ENCODE measurements at places on chromosomes 3 and 15. TPM values are rescaled to one million over a fixed set of nuclear protein-coding genes. Genes with fewer than 3 reads are reported as not detected.

DNA sequence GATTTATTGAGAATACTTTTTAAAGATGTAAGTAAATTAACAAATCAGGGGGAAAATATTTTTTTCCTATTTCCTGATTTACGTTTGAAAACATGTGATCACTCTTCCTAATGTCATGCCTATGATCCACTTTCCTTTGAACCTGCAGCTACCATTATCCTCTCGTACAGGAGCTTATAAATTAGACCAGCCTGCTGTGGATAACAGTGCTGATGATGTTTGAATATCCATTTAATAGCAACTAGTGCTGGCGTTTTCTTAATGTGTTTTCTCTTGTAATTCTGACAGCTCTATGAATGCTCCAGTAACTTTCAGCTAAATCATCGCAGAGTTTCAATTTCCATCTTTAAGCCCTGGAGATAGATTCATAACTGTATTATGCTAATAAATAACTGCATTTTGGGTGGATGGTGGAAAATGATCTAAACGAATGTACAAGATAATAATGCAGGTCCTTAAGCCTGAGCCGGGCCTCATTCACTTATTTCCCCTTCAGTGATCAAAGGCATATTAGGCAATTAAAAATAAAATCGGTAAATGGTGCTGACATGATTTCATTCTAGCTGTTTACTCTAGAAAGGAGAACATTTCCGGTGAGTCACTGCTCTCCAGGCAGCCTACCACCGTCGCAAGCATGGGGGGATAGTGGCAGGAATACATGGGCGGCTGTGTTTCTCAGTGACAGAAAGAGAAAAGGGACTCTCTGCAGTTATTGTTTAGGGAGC, 58.5 kb upstream of the SLC24A5 start:
- DNase-seq, result peak; percentile 40
- no peak overlapping the region for H3K27ac ChIP-seq
- peaks cover 8% of the 10 kb centered on the region for H3K4me1 ChIP-seq

DNA sequence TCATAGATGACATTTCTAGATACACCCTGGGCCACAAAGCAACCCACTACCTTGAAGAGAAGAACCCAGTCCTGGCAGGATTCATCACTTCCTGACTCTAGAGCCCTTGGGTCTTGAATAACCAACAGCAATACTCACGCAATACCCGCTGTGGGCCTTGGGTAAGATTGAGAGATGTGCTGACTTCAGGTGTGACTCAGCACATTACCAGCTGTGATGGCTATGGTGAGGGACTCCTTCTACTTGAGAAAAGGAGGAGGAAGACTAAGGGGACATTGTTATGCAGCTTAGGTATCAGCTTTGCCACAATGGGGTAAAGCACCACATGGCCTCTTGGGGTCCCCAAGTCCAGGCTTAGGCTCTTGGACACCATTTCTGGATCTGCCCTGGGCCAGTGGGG, 14.9 kb downstream of the C3orf33 start:
- no peaks in the 10 kb centered on the region for H3K4me1 ChIP-seq
- peak; percentile 50 for DNase-seq
- no peak overlapping the region for H3K4me3 ChIP-seq
- H3K27me3 ChIP-seq, result no peaks in the 10 kb centered on the region
- H3K36me3 ChIP-seq, result no peaks in the 10 kb centered on the region

- H3K27me3 ChIP-seq, result no peaks in the 10 kb centered on the region
- no peak for DNase-seq
- no peak overlapping the region for H3K27ac ChIP-seq
- H3K4me1 ChIP-seq, result no peaks in the 10 kb centered on the region
- H3K36me3 ChIP-seq, result no peaks in the 10 kb centered on the region
Observed at GRCh38 chr3:143414571-143415253, 295.1 kb downstream of the CHST2 start.

- no peaks in the 10 kb centered on the region for H3K4me1 ChIP-seq
- no peak overlapping the region for H3K4me3 ChIP-seq
- H3K27ac ChIP-seq, result no peak overlapping the region
- DNase-seq, result peak; percentile 58
- H3K27me3 ChIP-seq, result no peaks in the 10 kb centered on the region
Observed at GRCh38 chr3:129045675-129046036, 14.9 kb upstream of the GP9 start.

DNA sequence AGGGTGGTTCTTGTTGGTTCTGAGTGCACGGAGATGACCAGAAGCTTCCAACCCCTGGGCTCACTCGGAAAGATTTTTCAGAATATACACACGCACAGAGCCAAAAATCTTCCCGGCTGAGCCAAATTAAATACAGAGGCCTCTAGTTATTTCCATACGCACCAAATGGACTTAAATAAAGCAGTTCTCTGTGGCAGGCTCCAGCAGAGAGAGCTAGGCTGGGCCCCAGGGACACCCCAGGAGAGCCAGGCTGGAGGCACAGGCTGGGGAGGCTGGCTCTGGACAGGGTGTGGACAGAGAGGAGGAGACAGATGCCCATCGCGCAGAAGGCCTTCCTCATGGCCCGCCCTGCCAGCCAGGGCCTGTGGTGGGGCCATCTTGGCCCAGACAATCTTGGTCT, 115.9 kb downstream of the IQSEC1 start:
- no peaks in the 10 kb centered on the region for H3K27me3 ChIP-seq
- H3K4me1 ChIP-seq, result no peaks in the 10 kb centered on the region
- H3K4me3 ChIP-seq, result no peak overlapping the region
- H3K36me3 ChIP-seq, result no peaks in the 10 kb centered on the region
- no peak overlapping the region for H3K27ac ChIP-seq

DNA sequence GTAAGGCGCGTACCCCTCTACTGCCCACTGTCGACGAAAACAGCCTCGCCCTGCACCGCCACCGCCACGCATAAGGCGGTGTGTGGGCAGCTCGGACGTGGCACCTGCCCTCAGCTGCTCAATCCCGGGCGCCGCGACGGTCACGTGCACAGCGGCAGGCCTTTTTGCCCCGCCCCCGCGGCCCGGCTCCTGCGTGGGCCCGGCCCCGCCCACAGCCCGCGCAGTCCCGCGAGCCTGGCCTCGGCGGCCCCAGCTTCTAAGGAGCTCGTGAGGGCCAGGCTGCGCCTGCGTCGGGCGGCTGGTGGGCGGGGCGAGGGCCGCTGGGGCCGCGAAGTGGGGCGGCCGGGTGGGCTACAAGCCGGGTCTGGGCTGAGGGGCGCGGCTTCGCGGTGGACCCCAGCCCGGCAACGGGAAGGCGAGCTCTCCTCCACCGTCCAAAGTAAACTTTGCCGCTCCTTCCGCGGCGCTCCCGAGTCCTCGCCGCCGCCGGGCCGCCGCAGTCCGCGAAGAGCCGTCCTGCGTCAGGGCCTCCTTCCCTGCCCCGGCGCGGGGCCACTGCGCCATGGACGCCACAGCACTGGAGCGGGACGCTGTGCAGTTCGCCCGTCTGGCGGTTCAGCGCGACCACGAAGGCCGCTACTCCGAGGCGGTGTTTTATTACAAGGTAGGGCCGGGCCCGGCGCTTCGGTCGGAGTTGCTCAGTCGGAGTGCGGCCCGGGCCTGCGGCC, at the start of gene CAPN7:
Gene CAPN7, plus strand, starts transcription at position 313 of the 728 bp plus-strand sequence. Its CDS starts 250 bp downstream, at position 563.
- H3K4me1 ChIP-seq, result no peaks in the 10 kb centered on the region
- peak within 1 kb of the TSS; percentile 95 for H3K4me3 ChIP-seq
- no peaks in the 10 kb centered on the region for H3K27me3 ChIP-seq
- peak within 1 kb of the TSS; percentile 80 for H3K27ac ChIP-seq
- peak; percentile 93 for DNase-seq
- peaks cover 22% of the 10 kb centered on the region for H3K36me3 ChIP-seq

DNA sequence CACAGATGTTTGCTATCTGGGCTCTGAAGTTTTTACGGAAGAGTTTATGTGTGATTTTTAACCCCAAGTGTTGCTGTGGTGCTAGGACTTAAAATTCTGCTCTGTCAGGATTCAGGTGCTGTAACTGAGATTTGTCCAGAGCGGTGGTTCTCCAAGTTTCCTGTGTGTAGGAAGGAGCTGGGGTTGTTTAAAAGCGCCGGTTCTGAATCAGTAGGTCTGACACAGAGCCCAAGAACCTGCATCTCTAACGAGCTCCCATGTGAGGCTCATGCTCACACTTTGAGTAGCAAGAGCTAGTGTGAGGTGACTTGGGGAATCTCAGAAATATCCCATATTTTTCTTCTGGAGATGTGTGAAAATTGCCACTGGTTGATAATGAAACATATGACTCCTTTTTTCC, 325.5 kb downstream of the SATB1 start:
- H3K4me3 ChIP-seq, result no peak overlapping the region
- H3K36me3 ChIP-seq, result no peaks in the 10 kb centered on the region
- DNase-seq, result no peak
- H3K27ac ChIP-seq, result no peak overlapping the region
- no peaks in the 10 kb centered on the region for H3K27me3 ChIP-seq

GRCh38 chr3:160403796-160404470, 4.5 kb downstream of the SMC4 start:
- peaks cover 45% of the 10 kb centered on the region for H3K36me3 ChIP-seq
- H3K4me1 ChIP-seq, result no peaks in the 10 kb centered on the region
- H3K27me3 ChIP-seq, result no peaks in the 10 kb centered on the region
- peak overlapping the region; percentile 97 for H3K4me3 ChIP-seq
- DNase-seq, result no peak
- H3K27ac ChIP-seq, result no peak overlapping the region

- no peaks in the 10 kb centered on the region for H3K36me3 ChIP-seq
- no peak for DNase-seq
- H3K4me1 ChIP-seq, result peaks cover 4% of the 10 kb centered on the region
- H3K27ac ChIP-seq, result no peak overlapping the region
Observed at GRCh38 chr3:17911986-17912760, 169.7 kb upstream of the TBC1D5 start.

DNA sequence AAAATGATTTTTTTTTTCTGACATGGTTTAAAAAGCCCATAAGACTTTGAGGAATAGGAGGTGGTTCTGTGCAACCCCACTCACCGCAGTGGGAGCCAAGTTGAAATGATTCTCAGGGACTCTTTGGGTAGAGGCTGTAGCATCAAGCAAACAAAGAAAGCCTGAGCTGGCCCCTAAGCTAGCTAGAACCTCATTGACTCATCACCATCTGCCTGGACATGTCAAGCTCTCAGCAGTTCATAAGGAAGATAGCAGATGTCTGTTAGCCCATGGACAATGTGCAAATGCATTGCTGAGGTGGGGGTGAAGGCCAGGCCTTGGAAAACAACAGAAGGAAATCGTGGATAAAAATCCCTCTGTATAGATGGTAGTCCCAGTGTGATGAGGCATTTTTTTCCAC, 234.8 kb downstream of the NR2F2 start:
- H3K27ac ChIP-seq, result no peak overlapping the region
- no peaks in the 10 kb centered on the region for H3K27me3 ChIP-seq
- H3K4me1 ChIP-seq, result no peaks in the 10 kb centered on the region
- H3K36me3 ChIP-seq, result no peaks in the 10 kb centered on the region
- DNase-seq, result no peak

GRCh38 chr3:115644391-115644790, 21.1 kb downstream of the GAP43 start:
- no peaks in the 10 kb centered on the region for H3K36me3 ChIP-seq
- H3K27ac ChIP-seq, result no peak overlapping the region
- no peak overlapping the region for H3K4me3 ChIP-seq
- peaks cover 5% of the 10 kb centered on the region for H3K4me1 ChIP-seq
- no peak for DNase-seq

DNA sequence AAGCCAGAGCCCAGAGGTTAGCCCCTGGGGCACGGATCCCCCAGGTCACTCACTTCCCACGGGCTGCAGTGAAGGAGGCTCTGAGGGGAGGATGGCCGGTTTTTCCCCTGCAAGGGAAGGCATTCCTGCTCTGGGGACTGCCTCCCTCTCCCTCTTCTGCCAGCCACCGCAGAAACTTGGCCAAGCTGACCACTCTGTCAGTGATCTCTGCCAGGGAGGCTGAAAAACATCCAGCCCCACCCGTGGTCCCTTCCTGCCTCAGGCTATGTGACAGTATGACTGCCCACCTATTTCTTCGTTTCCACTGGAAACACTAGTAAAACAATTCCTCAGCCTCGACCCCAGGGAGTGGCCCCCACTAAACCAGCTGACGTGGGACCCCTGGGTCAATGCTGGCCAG, 14.6 kb upstream of the FANCD2 start:
- H3K27me3 ChIP-seq, result no peaks in the 10 kb centered on the region
- peak overlapping the region; percentile 64 for H3K4me3 ChIP-seq
- peaks cover 4% of the 10 kb centered on the region for H3K4me1 ChIP-seq
- no peak overlapping the region for H3K27ac ChIP-seq

DNA sequence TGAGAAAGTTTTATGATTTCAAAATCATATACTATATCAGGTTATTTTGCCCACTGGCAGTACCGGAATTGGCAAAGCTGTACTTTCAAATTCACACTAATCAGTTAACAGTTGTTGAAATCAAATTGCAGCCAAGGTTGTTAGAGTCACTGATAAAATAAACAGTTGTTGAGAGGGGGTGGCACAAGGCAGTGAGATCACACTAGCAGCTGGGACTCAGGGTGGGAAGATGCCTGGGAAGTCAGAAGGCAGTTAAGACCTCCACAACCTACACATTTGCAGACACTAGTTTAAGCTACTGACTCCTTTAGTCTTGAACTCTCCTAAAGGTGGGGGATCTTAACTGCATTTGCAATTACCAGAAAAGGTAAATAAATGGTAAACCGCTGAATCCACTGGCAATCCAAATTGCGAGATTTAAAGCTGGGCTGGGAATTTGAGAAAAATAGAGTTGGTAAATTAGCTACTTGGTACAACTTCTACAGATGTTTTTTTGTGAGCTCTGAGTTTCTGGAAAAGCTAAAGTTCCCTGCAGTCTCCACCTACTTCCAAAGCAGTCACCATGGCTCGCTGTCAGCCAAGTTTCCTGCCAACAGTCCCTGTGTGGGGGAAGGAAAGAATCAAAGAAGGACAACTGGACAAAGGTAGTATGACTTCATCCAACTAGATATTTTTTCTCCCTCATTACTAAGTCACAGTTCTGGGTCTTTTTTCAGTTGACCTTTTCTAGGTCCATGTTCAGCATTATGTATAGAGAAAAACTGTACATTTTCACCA, 105.7 kb downstream of the ZNF385D start:
- H3K27ac ChIP-seq, result no peak overlapping the region
- H3K36me3 ChIP-seq, result no peaks in the 10 kb centered on the region
- no peaks in the 10 kb centered on the region for H3K27me3 ChIP-seq
- H3K4me1 ChIP-seq, result peaks cover 11% of the 10 kb centered on the region
- no peak for DNase-seq
- no peak overlapping the region for H3K4me3 ChIP-seq

- no peak overlapping the region for H3K27ac ChIP-seq
- H3K4me1 ChIP-seq, result no peaks in the 10 kb centered on the region
- DNase-seq, result no peak
Observed at GRCh38 chr3:50078622-50079021, 10.1 kb upstream of the RBM5 start.

- H3K4me3 ChIP-seq, result no peak overlapping the region
- no peaks in the 10 kb centered on the region for H3K4me1 ChIP-seq
- peak; percentile 68 for DNase-seq
- no peak overlapping the region for H3K27ac ChIP-seq
- H3K36me3 ChIP-seq, result no peaks in the 10 kb centered on the region
Observed at GRCh38 chr3:13353936-13354542, 66.1 kb downstream of the NUP210 start.

Gene SPTBN5
- total RNA-seq, result 2.0 TPM

Gene CFAP100
- total RNA-seq, result 0.66 TPM

Gene STRIT1
- not detected for total RNA-seq

Gene MYZAP
- 0.33 TPM for total RNA-seq

Gene PLA2G4D
- not detected for total RNA-seq

Gene CHRM5
- not detected for total RNA-seq

Gene GOLGA6L10
- total RNA-seq, result 4.1 TPM

Gene DPPA2
- 3.1 TPM for total RNA-seq
